ENCODE measurements at places on chromosomes 2 and 18.

- DNase-seq: no peak
Observed at GRCh38 chr2:16899958-16900357, 234.3 kb upstream of the CYRIA start.

DNA sequence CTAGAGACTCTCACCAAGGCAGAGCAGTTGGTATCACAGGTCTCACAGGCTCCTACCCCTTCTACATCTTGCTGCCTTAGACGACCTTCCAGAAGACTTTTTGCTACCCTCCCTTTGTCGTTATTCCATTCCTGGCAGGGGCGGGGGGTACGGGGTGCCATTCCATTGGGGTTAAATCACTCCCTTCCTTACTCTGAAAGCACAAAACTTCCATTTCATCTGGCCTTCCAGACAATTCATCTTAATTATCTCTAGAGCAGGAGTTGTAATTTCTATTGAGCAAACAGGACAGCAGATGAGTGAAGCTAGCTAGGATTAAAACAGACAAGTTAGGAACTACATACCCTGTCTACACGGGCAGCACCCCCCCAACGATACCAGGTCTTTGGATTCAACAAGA lies 276.2 kb upstream of the TANK start:
- DNase-seq: peak; percentile 18

DNA sequence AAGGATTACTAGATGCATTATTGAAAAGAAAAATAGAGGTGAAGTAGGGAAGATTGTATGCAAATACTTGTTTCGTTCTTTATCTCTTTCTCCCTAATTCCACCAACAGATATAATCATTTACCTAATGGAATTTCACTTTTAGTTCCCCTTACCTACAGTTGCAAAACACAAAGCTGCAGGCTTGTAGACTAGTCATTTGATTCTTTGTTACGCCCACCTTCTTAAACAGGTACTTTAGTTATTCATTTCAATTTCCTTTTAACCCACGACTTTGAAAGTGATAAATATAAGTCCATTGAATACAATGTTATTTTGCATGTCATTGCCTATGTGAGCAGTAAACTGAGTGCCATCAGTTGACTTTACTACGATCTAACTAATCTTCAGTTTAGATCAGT lies 3.9 kb upstream of the HRH4 start:
- DNase-seq: no peak

DNA sequence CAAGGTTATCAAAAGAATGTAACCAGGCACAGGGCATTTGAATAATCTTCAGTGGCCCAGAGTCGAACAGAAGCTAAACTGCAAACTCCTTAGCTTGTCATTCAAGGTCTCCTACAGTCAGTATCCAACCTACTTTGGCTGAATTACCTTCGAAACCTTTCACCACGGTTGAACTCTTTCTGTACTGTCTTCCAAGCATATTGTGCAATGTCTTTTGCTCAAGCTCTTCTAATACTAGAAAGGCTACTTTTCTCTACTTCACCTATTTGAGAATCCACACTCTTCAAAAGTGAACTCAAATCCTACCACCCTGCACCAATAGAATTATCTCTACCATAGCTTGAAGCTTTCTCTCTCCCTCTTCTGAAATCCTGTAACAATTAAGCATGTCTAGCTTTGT lies 142.9 kb downstream of the NR4A2 start:
- no peak for DNase-seq

- DNase-seq: no peak
Observed at GRCh38 chr18:4412286-4412685, 42.8 kb downstream of the DLGAP1 start.
